Adipocyte (in vitro differentiated cells): ENCODE measurements at places on chromosomes 2 and 18.

- peak; percentile 20 for DNase-seq
These were observed 1.6 kb downstream of the TNP1 start for GRCh38 chr2:216858312-216858711.

DNA sequence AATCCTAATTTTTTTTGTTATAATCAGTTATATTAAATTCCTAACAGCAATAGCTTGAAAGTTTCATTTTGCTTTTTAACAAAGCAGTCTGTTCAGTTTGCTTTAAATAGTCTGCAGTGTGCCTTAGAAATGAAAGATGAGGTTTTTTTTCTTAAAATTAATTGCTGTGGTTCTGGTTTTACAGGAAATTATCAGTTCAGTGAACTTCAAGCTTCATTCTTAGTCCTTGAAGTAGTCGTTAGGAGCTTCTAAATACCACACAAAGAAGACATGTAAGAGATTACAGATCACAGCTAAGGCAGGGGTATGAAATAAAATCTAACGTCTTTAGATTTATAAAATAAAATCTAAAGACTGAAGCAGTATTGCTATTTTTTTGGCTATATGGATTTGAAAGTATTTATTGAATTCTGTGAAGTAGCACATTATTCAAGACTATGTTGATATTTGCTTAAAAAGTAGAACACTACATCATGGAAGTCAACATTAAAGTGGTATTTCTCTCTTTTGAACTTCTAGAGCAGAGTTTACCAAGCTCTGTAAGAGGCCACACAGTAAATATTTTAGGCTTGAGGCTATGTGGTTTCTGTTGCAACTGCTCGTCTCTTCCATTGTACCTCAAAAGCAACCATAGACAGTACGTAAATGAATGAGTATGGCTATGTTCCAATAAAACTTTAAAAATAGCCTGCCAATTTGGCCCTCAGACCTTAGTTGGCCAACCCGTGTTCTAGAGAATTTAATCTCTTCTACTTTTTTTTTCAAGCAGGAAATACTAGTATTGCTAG lies 81.5 kb upstream of the STON1 start:
- DNase-seq = peak; percentile 82

DNA sequence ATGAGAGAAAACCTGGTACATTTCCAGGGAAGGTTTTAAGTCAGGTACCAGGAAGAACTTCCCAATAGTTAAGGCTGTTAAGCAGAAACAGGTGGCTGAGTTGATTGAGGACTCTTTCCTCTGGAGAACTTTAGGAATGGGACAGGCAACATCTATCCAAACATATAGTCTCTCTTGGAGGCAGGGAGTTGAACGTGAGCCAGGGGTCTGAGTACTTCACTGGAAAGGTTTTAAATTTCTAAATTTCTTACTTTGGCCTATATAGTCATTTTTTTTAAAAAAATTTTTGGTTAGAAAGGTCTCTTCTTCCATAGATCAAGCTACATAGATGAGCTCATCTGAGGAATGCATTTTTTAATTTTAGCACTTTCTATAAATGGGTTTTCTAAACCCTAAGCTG lies 261.4 kb upstream of the TCF4 start:
- no peak for DNase-seq

DNA sequence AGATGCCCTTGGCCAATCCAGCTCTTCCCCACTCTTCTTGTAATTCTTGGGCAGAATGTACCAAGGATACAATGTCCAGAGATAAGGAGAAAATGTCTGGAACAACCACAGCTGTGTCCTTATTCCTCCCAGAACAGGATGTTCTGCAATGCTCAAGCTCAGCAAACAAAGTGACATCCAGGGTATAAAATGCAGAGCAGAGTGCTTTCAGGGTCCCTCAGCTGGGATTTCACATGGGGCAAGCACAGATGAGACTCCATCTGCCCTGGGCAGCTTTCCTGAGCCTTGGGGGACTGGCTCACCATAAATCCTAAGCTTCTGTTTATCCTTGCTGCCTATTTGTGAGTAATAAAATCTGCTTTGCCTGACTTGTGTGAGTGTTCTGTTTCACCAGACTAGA lies 127.4 kb downstream of the VAPA start:
- peak; percentile 73 for DNase-seq

- DNase-seq = no peak
These were observed 289.4 kb downstream of the AFF3 start for GRCh38 chr2:99852956-99853355.

GRCh38 chr2:18684206-18685038 lies 95.1 kb upstream of the NT5C1B start:
- DNase-seq = peak; percentile 60

GRCh38 chr2:7017671-7018281 lies 100.6 kb downstream of the RNF144A start:
- DNase-seq = no peak

DNA sequence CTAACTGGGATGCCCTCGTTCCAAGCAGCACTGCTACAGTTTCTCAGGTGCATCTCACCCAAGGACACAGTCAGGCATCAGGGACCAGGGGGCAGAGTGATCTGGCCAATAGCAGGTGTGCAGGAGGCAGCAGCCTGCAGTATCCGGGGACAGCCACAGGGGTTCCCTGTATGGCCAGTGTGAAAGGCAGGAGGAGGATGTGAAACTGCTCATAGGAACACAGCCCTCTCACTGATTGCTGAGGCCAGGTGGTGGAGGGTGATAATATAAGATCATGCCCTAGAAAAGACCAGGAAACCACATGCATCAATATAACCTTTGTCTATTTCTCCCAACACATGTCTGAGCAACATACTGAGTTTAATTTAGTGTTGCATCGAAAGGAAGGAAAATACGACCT lies 112.7 kb upstream of the TACR1 start:
- DNase-seq = no peak

DNA sequence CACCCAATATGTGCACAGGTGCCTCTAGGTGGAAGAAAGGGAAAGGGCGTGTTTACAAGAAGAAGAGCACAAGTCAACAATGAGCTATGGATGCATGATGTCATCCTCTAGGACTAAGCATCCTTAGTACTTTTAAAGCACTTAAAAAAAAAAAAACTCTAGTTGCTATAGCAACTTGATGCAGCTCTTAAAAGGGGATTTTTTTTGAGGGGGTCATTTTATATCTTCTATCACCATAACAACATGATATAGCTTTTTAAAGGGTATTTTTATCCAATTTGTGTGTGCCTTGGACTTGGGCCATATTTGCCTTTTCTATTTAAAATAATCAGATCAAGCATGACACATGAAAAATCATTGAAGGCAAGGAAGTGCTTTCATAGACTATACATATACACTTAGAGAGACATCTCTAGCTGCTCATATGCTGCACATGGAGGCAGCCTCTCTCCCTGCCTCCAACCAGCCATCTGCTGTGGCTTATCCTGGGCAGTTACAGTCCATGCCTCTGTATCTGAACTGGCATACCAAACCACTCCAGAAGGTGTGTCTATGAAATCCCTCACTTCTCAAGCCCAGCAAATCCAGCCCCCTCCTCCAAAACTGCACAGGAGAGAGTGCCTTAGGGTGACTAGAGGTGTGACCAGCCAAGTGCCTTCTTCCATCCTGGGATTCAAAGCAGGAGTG lies 165.4 kb downstream of the MSH2 start:
- DNase-seq = no peak

DNA sequence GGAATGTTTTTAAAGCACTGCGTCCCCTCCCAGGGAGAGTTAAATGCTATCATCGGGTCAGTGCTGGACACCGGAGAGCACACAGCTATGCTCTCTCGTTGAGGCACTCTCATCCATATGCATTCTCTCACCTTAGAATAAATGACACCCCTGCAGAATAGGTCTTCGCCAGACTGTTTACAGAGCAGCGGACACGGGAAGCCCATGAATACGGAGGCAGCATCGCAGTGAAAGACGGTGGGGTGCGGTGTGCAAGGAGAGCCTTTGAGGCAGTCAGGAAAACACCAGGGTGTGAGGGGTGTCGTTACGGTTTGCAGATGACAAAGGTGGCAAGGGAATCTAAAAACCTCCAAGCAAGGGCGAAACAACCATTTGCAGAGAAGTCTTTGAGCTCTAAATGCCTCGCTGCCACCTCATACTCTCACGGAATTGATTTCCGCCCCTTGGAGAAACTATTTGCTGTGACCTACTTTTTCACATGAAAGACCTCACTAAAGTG lies 169.2 kb upstream of the FHL2 start:
- DNase-seq = peak; percentile 52

- DNase-seq = no peak
These were observed 202.9 kb upstream of the LRRTM4 start for GRCh38 chr2:77725045-77725444.

GRCh38 chr2:29954316-29954715 lies 32.9 kb upstream of the ALK start:
- DNase-seq = no peak

GRCh38 chr18:25299426-25300300 lies 52.3 kb downstream of the ZNF521 start:
- peak; percentile 76 for DNase-seq

DNA sequence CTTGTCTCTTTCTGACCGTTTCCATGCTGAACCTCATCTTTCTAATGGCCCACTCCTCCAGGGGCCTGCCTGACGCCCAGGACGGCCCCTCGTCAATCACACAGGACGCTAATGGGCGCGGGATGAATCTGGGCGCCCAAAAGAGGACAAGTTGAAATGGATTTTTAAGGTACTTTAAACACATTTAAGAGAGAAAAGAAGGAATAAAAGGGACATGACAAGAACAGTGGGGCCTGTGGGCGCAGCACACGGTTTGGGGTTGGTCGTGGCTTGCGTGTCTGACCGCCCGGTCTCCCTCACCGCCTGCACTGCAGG lies 607 bp upstream of the UBE2F start:
- DNase-seq = no peak

DNA sequence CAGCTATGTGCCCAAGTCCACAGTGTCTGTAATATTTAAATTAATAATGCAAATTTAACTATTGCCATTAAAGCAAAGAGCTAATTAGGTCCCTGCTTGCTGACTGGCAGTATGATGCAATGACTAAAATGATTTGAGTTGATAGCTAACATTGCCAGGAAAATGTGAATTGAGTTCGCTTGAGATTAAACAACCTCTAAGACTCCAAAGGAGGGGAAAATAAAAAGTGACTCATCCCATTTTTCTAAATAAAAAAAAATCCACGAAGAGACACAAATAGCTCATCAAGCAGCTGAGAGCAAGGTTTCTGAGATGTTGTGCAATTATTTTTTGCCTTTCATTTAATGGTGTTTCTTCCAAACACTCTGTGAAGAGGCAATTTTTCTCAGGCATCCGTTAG lies 413.0 kb downstream of the MTX2 start:
- DNase-seq = peak; percentile 2

- no peak for DNase-seq
These were observed 14.8 kb upstream of the PROC start for GRCh38 chr2:127403460-127403859.

DNA sequence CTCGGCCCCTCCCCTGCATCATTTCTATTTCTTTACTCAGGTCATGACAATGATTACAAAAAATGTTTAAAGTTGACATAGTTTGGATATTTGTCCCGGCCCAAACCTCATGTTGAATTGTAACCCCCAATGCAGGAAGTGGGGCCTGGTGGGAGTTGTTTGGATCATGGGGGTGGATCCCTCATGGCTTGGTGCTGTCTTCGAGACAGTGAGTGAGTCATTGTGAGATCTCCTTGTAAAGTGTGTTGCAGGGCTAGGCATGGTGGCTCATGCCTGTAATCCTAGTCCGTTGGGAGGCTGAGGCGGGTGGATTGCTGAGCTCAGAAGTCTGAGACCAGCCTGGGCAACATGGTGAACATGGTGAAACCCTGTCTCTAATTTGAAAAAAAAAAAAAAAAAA lies 9.2 kb upstream of the MAP4K4 start:
- no peak for DNase-seq

DNA sequence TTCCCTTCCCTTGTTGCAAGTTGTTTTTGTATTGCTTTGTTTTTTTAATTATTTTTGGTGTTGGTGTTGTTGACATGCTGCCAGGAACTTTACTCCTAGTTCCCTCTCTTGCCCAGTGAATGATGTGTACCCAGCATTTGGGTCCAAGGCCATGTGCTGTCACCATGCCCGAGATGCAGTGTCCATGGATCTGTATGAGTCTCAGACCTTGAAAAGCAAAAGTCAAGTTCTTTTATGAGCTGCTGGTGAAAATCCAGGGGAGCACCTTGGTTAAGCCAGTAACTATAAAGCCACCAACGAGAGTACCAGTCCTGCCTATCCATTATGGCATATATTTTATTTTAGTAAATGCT lies 236.4 kb downstream of the BCL11A start:
- DNase-seq = no peak

- DNase-seq = peak; percentile 91
These were observed 16.2 kb upstream of the MAPRE2 start for GRCh38 chr18:35024965-35025364.

DNA sequence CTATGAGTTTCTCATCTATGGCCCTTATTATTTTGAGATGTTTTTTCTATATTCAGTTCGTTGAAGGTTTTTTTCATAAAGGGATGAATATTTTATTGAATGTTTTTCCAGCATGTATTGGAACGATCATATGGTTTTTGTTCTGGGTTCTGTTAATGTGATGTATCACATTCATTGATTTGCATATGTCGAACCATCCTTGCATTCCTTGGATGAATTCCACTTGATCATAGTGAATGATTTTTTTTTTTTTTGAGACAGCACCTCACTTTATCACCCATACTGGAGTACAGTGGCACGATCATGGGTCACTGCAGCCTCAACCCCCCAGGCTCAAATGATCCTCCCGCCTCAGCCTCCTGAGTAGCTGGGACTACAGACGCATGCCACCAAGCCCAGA lies 5.5 kb upstream of the NEMP2 start:
- DNase-seq = no peak

DNA sequence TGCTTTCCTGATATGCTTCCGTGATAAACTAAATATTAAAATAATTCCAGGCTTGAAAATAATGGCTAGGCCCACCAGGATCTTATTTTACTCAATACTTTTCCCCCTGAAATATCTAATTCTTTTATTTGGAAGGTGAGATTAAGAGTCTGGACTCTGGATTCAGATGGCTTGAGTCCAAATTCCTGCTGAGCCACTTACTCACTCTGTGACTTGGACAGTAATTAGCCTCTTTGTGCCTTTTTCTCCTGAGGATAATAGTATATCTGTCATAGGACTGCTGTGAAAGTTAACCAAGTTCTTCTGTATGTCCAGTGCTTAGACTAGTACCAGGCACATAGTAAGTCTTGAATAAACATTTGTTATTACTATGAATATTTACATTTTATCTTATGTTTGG lies 127.3 kb upstream of the ERBB4 start:
- DNase-seq = no peak

DNA sequence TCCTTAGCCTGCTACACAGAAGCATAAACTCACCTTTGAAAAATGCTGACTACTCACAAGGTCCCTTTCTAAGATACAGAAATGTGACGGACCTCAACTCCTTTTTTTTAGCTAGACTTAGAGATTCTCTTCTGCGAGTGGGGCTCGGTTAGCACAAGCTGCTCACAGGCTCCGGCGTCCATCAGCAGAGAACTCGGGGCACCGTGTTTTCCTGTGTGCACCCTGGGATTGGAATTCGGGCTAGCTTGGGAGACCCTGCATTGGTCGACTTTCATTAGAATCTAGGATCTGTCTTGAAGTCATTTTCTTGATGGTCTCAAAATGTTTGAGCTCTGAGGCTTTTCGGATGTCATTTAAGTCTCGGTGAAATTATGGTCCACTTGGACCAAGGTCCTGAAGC lies 191.2 kb downstream of the GBX2 start:
- DNase-seq = no peak

GRCh38 chr2:120404274-120404673 lies 58.3 kb downstream of the INHBB start:
- DNase-seq = no peak
